ENCODE measurements at places on chromosomes 13 and 19.
A peak's percentile ranks its signal among the peaks of the same experiment; 100 is the strongest.

DNA sequence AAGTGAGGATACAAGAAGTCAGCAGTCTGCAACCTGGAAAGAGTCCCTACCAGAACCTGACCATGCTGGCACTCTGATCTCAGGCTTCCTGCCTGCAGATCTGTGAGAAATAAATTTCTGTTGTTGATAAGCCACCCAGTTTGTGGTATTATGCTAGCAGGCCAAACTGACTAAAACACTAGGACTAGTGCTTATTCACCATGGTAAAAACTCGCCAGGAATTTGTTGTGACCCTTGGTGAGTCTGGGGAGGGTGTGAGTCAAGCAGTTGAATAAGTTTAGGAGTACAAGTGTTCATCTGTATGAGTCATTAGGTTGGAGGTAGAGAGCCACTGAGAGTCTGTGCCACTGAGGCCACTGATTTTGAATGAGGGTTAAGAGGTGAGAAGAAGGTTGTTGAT lies 3.6 kb downstream of the ZIK1 start:
- DNase-seq, result peak; percentile 53

- no peak for DNase-seq
Observed at GRCh38 chr19:6925801-6926751, 38.7 kb downstream of the ADGRE1 start.

DNA sequence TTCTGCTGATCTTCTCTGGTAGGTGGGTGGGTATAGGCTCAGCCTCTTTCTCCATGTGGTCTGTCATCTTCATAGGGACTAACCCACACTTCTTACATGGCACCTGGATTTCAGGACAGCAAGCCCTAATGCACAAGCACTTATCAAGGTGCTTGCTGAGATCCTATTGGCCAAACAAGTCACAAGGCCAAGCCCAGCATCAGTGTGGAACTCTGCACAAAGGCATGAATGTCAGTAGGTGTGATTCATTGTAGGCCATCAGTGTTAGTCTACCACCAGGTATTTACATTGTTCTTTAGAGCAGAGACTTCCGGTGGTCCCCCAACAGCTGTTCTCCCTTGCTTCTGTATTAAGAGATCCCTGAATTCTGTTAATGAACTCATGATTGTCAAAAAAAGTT lies 8.3 kb upstream of the RB1 start:
- no peak for DNase-seq

DNA sequence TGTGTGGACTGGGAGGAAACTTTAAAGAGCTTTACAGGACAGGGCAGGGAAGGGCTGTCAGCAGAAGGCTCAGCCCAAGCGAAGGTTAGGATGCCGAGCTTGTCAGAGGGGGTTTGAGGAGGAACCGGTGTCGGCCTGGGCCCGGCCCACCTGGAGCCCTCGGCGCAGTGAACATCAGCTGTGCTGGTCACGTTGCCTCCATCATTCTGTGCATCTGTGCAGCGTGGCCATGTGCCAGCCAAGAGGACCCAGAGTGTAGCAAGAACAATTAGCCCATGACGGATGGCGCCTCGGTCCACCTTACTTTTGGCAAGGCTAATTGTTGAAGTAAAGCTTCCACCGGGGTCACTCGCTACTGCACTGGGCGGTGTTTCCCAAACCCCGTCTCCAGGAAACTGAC lies 161.4 kb downstream of the PTPRS start:
- DNase-seq, result no peak

GRCh38 chr19:2274931-2275535 lies 6.9 kb downstream of the PEAK3 start:
- DNase-seq, result peak; percentile 64

- no peak for DNase-seq
Observed at GRCh38 chr19:45280471-45280961, 29.4 kb downstream of the MARK4 start.

DNA sequence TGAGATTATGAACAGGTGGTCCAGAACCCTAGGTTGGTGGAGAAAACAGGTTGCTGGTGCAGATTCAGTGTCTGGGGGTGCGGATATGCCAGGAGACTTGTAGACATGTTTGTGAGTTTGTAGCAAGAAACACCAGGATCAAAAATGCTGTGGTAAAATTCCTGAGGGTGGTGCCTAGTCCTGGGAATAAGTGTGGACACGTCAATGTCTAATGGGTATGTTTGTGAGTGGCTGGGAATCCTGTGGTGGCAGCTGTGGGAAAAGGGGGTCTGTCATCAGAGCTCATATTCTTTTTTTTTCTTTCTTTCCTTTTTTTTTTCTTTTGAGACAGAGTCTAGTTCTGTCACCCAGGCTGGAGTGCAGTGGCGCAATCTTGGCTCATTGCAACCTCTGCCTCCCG lies 7.2 kb downstream of the ZNF708 start:
- DNase-seq, result peak; percentile 14

GRCh38 chr13:98565726-98566565 lies 11.0 kb downstream of the STK24 start:
- DNase-seq, result peak; percentile 43

DNA sequence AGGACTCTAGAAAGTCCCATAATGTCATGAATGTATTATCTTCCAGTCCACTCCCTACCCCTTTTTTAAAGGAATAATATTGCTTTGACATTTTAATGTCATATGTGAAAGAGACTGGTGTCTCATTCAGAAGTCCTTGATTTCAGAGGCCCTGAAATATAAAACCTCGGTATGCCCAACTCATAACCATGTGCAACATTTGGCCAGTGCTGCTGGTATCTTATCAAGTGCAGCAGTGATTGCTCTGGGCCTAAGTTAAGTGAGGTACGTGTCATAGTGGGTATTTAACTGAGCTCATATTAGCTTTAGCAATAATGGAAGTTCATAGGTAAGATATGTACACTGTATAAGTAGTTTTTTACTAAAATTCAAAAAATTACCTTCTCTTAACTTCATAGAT lies 14.7 kb downstream of the TEX30 start:
- no peak for DNase-seq

- DNase-seq, result no peak
Observed at GRCh38 chr13:27794368-27794691, 2.0 kb downstream of the GSX1 start.

GRCh38 chr13:35771898-35772297 lies 295.4 kb upstream of the MAB21L1 start:
- peak; percentile 73 for DNase-seq

GRCh38 chr19:31541396-31541795 lies 192.2 kb upstream of the TSHZ3 start:
- DNase-seq, result no peak

- no peak for DNase-seq
Observed at GRCh38 chr13:109704771-109705635, 81.4 kb downstream of the IRS2 start.

DNA sequence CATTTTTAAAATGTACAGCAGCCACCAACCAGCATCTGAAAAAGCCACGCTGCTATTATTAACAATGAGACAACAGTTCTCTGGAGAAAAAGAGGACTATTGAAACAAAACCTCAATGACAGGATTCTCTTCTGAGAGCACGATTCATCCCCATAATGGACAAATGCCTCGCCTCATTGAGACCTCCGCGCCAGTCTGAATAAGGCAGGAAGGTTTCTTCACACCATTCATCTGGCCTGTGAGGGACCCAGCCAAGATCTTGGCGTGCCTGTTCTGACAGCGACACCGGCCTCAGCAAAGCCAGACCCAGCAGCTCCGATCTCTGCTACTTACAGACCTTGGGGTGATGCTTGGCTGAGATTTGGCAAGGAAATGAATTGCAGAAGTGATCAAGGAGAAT lies 14.8 kb downstream of the SMIM7 start:
- no peak for DNase-seq

- DNase-seq, result peak; percentile 100
Observed at GRCh38 chr19:47663911-47664771, 49.1 kb upstream of the EHD2 start.

GRCh38 chr19:48726556-48726955 lies 7.0 kb upstream of the MAMSTR start:
- no peak for DNase-seq

GRCh38 chr19:50419022-50419579 lies 363 bp downstream of the SPIB start:
- DNase-seq, result no peak

DNA sequence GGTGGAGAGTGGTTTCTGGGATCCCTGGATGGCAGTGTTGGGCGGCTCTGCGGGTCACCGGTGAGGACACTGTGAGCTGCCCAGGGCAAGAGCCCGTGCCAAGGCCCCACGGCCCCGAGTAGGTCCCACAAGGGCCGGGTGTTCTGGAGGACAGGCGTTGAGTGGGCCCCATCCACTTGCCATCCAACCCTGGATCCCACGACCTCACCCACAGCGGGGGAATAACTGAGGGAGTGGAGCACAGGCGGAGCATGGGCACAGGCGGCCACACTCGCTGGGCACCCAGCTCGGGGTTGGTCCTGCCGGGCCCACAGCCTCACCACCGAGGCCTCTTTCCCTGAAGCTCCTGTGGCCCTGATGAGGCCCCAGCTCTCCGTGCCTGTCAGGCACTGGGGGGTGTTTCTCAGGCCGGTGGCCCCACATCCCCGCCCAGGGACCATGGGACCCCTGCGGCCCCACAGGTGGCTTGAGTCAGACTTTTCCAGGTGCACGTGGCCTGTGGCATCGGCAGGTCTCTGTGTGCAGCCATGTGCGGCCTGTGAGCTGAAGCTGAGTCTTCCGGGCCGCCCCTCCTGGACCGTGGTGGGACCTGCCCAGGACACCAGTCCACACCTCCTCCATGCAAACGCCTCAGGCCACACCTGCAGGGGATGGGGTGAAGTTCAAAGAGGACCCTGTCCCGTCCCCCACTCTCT lies 16.6 kb downstream of the TMEM255B start:
- no peak for DNase-seq

DNA sequence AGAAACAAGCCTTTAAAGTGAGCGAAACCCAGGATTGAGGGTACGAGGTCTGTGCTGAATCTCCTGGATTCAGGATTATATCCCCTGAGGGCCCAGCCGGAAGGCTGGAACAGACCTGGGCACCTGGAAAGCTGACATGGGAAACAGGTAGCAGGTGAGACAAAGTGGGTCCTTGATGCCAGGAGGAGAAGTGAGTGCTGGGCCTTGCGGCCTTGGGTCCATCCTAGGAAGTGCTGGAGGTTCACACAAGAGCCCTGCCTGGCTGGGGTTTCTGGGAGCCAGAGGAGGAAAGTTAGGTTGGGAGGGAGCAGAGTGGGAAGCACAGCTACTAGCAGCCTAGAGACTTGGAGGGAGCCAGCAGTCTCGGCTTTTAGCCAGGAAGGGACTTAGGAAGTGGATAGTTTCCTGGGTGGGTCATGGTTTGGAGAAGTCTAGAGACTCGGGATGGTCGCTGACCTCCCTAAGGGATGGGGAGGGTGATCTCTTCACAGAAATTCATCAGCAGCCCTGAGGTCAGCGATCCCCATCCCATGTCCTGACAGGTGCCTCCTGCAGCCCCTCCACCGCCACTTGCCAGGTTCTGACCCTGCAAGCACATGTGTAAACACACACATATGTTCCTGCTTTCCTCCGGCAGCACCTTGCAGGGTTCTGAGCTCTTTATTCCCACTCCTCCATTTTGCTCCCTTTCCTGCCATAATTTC lies 29.4 kb upstream of the ZNF492 start:
- DNase-seq, result no peak

DNA sequence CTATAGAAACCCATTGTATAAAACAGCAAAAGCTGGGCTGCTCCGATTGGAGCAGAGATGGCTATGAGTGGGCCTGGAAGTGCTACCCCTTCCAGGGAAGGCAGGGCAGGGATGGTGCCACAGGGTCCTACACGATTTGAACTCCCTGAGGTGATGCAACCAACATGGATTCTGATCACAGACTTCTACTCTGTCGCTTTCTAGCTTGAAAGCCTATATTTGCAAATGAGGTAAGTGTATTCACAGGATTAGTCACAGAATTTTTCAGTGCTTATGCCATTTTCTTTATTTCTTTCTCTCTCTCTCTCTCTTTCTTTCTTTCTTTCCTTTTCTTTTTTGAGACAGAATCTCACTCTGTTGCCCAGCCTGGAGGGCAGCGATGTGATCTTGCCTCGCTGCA lies 179.0 kb downstream of the SPRY2 start:
- no peak for DNase-seq

DNA sequence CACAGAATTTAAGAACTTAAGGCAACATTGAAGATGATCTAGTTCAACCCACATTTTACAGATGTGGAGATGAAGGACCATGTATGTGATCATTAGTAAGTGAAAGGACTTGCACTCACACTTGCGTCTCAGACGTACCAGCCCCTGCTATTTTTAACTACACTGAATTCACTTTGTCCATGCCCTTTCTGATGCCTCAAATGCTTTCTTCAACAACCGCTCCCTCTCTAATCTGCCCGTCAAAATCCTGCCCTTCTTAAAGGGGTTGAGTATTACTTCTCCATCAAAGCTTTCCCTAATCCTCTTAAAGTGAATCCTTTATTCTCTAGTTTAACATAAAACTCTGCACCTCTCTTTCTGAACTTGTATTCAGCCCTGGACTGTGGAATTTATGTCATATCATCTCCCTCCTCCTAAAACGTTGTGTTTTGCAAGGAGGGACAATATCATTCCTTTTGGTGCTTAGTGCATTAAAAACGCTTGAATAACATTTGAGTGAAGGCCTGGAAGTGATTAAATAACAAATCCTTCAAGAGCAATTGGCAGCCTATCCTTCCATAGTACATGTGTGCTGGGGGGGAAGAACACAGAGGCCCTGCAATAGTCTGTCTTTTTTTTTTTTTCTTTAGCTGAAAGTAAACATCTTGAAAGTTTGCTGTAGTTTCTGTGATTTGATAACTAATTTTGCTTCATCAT lies 493.3 kb downstream of the LMO7 start:
- DNase-seq, result no peak

DNA sequence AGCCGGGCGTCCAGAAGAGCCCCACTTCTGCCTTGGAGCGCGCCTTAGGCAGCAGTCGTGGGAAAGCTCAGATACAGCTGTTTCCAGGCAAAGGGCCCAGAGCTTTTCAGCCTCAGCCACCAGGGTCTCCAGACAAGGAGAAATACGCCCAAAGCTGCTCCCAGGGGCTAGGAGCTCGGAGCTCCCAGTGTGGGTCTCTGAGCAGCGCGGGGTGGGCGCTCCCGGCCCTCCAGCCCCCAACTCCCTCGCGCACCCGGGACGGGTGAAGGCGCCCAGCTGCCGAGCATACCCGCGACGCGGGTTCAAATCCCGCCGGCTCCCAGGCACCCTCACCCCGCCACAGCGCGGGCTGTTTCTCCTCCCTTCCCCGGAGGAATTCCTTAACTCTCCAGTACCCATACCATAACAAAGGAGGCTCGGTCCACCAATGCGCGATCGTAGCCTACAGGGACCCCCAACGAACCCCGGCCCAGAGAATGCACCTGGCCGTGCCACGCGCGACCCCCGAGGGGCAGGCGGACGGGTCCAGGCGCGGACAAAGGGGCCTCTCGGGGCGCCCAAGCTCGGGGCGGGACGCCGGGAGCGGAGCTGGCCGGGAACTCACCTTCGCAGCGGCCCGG lies 507 bp downstream of the COL4A1 start:
- peak; percentile 55 for DNase-seq

- no peak for DNase-seq
Observed at GRCh38 chr19:56690670-56691069, 19.1 kb upstream of the ZNF835 start.

GRCh38 chr19:7505682-7506384 lies 10.1 kb upstream of the ZNF358 start:
- DNase-seq, result no peak

GRCh38 chr19:46373491-46374359 lies 26.8 kb downstream of the PPP5C start:
- DNase-seq, result peak; percentile 41
